IPS DF 6.9 (cell line): ENCODE measurements at places on chromosomes 7 and 10.

DNA sequence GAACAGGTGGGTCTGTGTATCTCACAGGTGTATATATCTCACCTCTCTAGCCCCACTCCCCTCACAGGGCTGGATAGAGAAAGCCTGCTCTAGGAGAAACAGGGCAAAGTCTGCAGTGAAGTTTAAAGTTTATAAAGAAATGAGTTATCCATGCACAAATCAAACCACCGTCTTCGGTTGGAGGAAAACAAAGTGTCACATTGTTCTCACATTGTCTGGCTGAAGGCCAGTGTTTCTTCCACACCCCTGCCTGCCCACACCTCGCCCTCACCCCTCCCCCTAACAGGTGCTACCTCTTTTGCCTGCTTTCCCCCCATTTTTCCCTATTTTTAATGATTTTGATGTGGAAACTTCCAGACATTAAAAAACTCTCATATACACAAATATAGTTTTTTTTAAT lies 25.8 kb downstream of the AQP1 start:
- no peak overlapping the region for H3K4me3 ChIP-seq
- no peak for DNase-seq
- H3K27me3 ChIP-seq = no peaks in the 10 kb centered on the region
- H3K27ac ChIP-seq = no peak overlapping the region
- no peaks in the 10 kb centered on the region for H3K4me1 ChIP-seq
- H3K36me3 ChIP-seq = no peaks in the 10 kb centered on the region

DNA sequence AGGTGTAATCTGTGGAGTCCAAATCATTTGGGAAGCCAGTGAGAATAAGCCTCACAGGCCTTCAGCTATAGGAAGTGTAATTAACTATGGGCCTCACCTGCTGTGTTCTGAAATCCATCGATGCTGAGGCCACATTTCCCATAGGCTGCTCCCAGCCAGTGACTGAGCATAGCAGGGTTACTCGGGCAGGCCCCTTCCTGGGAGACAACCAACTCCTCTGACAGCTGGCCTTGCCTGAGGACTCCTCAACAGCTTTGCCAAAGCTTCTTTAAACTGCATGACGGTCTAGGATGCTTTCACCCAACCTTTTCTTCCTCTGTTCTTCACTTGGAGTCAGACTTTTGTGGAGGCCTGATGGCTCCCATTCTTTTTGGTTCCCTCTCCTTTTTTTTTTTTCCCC lies 63.8 kb upstream of the SMNDC1 start:
- H3K27ac ChIP-seq = no peak overlapping the region
- no peak overlapping the region for H3K4me3 ChIP-seq
- no peak for DNase-seq
- H3K36me3 ChIP-seq = no peaks in the 10 kb centered on the region
- no peaks in the 10 kb centered on the region for H3K27me3 ChIP-seq
- no peaks in the 10 kb centered on the region; the same call in 1 of the 2 replicates for H3K4me1 ChIP-seq

DNA sequence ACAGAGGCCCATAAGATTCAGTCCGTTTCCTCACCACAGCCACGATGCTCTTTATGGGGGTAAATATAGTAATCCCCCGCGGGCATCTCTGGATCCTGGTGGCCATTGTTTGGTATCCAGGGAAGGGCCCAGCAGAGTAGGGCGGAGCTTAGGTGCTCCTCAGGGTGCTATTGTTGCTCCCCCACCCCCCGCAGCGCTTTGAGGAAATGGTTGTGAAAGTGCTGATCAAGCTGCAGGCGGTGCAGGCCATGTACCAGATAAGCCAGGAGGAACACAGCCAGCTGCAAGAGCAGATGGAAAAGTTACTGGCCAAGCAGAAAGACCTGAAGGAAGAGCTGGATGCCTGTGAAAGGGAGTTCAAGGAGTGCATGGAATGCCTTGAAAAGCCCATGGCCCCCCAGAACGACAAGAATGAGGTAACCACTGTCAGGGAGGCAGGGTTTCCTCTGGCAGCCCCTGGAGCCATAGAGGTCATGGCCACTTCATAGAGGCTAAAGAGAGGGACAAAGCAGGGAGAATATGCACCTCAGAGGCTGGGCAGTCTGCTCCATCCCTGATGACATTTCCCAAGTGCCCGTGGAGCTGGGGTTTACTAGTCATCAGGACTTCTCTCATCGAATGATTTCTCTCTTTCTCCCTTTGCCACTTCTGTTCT lies 17.6 kb upstream of the FLNC start:
- H3K36me3 ChIP-seq = peaks cover 2% of the 10 kb centered on the region; the same call in 1 of the 2 replicates
- no peak overlapping the region for H3K27ac ChIP-seq
- no peak overlapping the region for H3K4me3 ChIP-seq

DNA sequence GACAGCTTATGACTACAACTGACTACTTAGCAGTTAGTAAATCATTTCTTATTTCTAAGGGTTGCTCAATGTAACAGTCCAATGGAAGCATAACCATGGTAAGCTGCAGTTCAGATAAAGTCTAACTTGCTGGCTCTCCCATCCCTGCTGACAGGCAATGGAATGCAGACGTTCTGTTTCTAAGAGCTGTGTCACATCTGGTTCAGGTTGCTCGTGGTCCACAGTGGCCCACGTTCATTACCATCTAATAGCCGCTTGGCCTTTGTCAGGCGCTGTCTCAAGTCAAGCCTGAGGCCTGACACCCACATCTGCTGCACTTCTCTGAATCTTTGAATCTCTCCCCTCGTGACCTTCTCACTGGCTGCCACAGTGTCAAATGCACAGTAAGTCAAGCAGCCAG lies 240.8 kb downstream of the FGFR2 start:
- no peaks in the 10 kb centered on the region for H3K36me3 ChIP-seq
- no peak overlapping the region for H3K27ac ChIP-seq
- no peak for DNase-seq
- no peaks in the 10 kb centered on the region for H3K4me1 ChIP-seq
- no peak overlapping the region for H3K4me3 ChIP-seq
